ENCODE measurements at places on chromosomes 5 and 9. TPM values are rescaled to one million over a fixed set of nuclear protein-coding genes. Genes with fewer than 3 reads are reported as not detected.
A peak's percentile ranks its signal among the peaks of the same experiment; 100 is the strongest.

NTNG2 gene
- 1.0 TPM for total RNA-seq

WNT8A gene
- total RNA-seq, result not detected

BTNL9 gene
- total RNA-seq, result 18.6 TPM

GRCh38 chr9:73132034-73132776 lies 19.5 kb upstream of the ANXA1 start:
- peak; percentile 81 for ATAC-seq

DNA sequence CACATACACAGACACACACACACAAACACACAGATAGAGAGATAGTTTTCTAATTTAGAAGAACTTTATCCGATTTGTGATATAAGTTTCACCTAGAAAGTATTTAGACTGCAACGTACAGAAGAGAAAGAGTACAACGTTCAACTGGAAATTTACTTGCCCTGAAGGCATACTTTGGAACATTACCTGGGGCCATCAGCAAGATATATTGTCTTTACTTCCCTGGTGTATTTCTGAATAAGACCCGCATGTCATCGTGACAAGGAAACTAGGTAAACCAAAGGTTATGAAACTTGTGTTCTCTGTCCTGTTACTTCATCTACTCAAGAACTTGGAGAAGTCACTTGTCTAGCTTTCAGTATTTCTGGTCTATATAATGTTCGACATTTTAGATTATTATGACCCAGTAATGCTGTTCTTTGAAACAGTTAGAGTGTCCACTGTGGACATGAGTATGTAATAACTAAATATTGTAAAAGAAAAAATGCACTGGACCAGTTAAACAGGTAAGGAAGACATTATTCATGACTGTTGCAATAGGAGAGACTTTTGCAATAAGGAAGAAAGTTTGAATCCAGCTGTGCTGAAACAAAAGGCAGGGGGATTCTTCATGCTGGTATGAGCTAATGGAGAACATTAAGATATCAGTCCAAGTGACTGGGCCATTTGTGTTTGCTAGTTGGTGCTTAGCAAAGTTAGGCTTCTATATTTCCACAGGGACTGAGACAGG lies 1791.1 kb downstream of the MAT2B start:
- ATAC-seq, result no peak

DNA sequence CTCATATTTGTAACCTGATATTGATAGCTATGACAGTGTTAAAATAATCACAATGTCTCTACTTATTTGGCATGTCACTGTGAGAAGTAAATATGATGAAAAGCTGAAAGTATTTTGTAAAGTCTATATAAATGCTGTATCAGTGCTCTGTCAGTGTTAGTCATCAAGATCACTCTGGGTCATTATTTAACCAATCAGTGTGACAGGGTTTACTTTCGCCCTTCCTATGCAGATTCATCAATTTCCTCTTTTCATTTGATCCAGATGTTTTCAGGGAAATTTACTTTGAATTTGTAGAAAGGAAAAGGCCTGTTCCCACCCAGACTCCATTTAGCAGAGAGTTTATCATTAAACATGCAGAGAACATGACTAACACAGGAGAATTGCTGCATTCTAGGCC lies 9.9 kb upstream of the PCSK5 start:
- no peak for ATAC-seq

DNA sequence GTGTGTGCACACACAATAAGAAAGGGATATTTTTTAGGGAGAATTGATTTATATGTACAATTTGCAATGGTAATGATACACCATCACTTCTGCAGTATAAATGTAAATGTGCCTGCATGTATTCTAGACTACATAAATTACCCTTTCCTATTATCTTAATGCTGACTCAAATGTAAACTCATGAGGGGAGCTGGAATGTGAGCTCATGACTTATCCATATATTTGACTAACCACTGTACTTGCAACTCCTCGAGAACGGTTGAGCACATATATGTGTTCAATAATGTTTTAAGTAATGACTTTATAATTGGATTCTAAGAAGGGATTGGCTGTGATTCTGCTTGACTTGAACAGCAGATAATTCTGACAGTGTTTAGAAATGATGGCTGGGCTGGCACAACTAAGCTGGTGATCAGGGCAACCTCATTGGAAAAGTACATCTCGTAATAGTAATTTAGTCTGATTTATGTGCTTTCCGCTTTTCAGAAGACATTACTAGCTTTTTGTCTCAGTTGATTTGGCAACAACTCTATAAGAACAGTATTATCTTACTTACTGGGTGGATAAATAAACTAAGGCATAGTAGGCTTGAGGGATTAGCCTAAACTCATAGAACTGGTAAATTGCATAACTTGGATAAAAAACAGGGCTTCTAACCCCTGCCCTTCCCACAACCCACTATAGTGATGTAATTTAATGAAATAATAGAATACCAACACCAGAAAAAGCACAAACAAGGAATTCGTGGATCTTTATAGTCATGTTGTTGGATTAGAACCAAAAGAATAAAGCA lies 130.2 kb upstream of the SPEF2 start:
- ATAC-seq, result no peak

Data from gastroesophageal sphincter (tissue), 4 donors.